ENCODE measurements at places on chromosomes 7 and 10. TPM values are rescaled to one million over a fixed set of nuclear protein-coding genes. Genes with fewer than 3 reads are reported as not detected.

- no peaks in the 10 kb centered on the region for H3K4me1 ChIP-seq
- no peaks in the 10 kb centered on the region for H3K36me3 ChIP-seq
- no peaks in the 10 kb centered on the region for H3K27me3 ChIP-seq
- no peak for DNase-seq
- no peak overlapping the region for H3K4me3 ChIP-seq
Observed at GRCh38 chr7:132446260-132446659, 130.0 kb downstream of the PLXNA4 start.

GRCh38 chr7:28759475-28759971 is 198.6 kb downstream of the TRIL start:
- H3K27ac ChIP-seq: no peak overlapping the region
- no peaks in the 10 kb centered on the region for H3K36me3 ChIP-seq
- H3K4me3 ChIP-seq: no peak overlapping the region
- no peak for DNase-seq
- H3K4me1 ChIP-seq: peaks cover 22% of the 10 kb centered on the region

- H3K27ac ChIP-seq: no peak overlapping the region
- no peaks in the 10 kb centered on the region for H3K4me1 ChIP-seq
- H3K4me3 ChIP-seq: no peak overlapping the region
- no peaks in the 10 kb centered on the region for H3K36me3 ChIP-seq
- no peak for DNase-seq
Observed at GRCh38 chr10:84098667-84099066, 40.6 kb upstream of the GHITM start.

DNA sequence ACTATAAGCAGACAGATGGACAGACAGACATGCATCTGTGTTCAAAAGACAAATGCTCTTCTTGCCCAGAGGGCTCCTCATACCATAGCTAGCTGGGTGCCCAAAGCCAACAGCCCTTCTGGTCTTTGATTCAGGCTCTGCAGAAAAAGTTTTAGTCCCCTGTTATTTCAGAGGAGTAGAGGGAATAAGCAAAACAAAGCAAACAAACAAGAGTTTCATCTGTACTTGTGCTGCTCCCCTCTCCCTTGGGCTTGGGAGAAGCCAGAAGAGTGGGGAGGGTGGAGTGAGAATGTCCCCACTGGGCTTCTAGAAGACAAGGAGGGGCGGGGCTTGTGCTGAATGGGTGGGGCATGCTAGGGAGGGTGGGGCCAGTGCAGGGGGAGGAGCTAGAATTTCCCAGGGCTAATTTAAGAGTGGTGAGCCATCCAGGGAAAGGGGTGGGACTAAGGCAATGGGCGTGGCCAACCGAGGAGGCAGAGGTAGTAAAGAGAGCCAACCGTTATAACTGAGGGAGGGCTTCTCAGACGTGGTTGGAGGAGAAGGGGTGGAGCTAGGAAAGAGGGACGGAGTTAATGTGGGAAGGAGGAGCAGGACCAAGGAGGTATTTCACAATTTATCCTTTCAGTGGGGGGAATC is 101.2 kb upstream of the MGMT start:
- no peaks in the 10 kb centered on the region for H3K36me3 ChIP-seq
- no peak overlapping the region for H3K4me3 ChIP-seq
- no peaks in the 10 kb centered on the region for H3K27me3 ChIP-seq

The TUBB8 gene
- total RNA-seq: not detected

The CNTNAP2 gene
- 7.6 TPM for total RNA-seq
